ENCODE measurements at places on chromosomes 3 and 15.
A peak's percentile ranks its signal among the peaks of the same experiment; 100 is the strongest.

GRCh38 chr3:180804916-180805315 lies 107.6 kb upstream of the FXR1 start:
- peak; percentile 63 for DNase-seq

GRCh38 chr3:436053-436452 lies 239.5 kb downstream of the CHL1 start:
- no peak for DNase-seq

GRCh38 chr3:8366219-8366810 lies 135.3 kb upstream of the LMCD1 start:
- peak; percentile 21 for DNase-seq

DNA sequence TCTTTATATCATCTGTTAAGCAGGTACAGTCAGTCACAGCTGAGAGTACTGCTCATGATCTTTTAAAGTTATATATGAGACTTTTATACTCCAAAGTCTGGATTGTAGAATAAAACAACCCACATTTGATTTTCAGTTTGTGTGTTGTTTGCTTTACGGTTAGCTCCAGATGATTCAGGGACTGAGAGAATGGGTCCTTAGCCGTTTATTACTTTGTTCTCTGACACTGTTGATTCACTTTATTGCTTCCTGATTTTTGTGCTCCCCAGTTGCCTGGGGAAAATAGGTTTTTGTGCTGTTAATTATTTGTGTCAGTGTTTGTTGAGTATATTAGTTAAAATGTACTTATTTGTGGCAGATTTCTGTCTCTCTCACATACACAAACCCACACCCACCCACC lies 8.6 kb upstream of the EBLN2 start:
- DNase-seq = no peak

DNA sequence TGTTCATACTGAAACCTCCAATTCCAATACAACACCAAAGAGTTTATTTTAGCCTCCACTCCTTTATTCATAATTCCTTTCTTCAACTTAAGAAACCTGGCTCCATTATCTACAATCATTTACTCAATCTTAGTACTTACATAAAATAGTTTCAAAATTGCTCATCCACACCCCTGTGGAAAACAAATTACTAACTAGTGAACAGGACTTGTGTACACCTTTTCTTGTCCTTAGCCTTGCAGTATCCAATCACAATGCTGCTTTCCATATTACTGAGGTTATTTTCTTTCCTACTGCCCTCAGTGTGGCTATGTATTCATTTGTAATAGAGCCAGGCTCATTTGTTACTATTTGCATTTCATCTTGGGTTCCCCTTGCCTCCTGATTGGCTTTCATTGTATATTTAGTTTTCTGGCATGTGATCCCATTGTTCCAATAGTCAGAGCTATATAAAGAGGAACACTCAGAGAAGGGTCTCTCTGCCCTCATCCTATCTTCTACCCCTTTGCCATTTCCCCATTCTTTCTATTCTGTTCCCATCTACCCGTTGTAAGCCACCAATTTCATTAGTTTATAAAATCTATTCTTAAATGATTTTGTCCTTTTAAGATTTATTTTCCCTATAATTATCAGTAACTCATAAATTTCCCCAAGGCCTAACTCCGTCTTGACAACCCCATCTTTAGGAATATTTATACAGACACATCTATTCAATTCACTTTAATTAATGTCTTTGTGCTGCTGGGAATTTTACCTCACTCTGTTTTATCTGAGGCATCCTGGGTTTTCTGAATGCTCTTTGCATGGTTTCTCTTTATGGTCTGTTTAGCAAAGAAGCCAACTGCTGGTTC lies 67.9 kb upstream of the RBP1 start:
- no peak for DNase-seq

DNA sequence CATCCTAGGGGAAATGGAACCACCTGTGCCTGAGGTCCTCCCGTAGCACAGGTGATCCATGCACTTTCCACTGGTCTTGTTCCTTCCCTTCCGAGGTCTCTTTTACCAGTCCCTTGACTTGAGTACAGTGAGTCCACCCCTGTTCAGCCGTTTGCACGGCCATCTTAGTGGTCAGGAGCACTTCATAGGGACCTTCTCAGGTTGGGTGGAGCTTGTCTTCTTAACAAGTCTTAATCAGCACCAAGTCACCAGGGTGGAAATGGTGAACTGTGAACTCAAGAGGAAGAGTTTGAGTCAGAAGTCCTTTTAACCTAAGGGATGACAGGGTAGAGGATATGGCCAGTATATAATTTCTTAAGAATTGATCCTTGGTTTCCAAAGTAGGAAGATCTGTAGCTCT lies 21.4 kb downstream of the ARL8B start:
- no peak for DNase-seq

- no peak for DNase-seq
These were observed 455.5 kb downstream of the ERC2 start for GRCh38 chr3:56012721-56013120.

DNA sequence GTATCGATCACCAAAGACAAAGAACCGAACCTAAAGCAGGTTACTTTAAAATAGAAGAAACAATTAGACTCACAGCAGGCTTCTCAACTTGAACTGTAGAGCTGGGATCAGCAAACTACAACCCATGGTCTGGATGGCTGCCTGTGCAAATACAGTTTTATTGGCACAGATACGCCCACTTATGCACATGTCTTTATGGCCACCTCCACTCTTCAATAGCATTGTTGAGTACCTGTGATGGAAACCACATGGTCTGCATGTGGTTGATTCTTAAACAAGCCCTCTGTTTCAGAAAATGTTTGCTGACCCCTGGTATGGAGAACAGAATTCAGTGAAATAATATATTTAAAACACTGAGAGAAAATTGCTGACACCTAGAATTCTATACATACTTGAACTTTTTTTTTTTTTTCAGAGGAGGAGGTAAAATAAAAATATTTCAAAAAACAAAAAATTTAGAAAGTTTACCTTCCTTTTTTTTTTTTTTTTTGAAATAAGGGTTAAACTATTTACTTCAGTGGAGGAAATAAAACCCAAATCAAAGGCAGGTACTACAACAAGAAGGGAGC lies 263.8 kb upstream of the ATP10A start:
- no peak for DNase-seq

DNA sequence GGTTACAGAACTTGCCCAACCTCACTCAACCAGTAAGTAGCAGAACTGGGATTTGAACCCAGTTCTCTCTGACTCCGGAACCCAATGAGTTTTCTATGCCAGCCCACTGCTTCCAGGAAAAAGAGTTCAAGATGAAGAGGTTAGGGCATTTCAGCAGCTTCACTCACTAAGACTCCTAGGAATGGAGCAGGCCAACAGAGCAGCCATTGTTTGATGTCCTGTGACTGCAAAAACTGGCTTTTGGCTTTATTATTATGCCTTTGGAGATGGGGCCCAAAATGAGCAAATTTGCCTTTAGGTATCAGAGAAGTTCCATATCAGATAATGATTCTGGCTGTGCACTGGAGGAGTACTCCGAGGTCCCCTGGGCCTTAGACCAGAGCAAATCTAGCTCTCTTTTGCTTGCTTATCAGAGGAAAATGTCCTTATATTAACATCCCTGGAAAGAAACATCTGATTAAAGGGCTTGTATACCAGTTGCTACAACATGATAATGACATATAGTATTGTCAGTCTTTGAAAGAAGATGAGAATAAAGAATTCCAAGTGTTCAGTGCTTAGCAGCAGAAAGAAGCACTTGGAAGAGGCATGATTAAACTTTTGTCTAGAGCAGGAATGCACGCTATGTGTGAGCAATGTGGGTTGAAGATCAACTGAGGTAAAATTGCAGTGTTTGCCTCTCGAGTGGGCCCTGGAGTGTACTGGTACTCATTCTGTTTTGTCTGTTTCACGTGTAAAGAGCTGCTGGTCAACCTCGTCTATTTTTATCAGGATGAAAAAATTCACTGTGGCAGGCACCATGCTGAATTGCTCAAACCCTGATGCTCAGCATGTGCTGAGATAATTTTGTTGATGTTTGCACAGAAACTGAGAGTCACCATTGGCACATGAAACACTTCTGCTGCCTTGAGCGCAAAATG lies 21.8 kb upstream of the KLHL24 start:
- peak; percentile 33 for DNase-seq

GRCh38 chr3:129596194-129597086 lies 10.0 kb downstream of the PLXND1 start:
- DNase-seq = peak; percentile 97

DNA sequence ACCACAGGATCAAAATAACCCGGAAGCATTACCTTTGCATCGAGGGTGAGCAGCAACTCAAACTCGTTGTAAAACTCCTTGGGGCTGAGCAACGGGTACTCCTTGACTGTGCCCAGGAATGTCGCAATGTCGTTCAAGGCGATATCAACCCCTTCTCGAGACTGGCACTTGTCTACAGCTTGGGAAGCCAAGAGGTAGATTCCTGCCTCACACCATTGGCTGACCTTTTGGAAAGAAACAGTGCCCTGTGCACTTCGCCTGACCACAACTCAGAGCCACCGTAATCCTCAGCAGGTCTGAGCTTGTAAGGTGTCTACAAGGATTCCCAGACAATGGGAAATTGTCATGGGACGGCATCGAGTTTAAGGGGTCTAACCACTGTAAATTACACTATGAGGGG lies 43.9 kb downstream of the B3GNT5 start:
- DNase-seq = no peak

DNA sequence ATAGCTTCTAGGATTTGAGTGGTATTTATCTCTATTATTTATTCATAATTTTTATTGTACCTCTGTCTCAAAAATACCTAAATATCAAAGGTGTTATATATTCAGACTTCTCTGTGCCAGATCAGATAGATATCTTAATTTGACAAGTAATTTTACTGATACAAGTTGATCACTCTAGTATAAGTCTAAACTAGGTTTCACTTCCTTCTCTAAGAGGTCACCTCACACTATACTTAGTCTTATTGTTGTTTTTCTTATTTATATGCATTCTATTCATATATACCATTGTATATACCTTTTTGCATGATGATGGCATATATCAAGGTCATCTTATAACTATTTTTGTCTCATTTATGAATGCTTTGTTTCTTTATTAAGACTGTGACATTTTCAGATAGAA lies 26.4 kb upstream of the HGD start:
- no peak for DNase-seq

GRCh38 chr15:27784107-27784506 lies 315.0 kb downstream of the OCA2 start:
- no peak for DNase-seq

DNA sequence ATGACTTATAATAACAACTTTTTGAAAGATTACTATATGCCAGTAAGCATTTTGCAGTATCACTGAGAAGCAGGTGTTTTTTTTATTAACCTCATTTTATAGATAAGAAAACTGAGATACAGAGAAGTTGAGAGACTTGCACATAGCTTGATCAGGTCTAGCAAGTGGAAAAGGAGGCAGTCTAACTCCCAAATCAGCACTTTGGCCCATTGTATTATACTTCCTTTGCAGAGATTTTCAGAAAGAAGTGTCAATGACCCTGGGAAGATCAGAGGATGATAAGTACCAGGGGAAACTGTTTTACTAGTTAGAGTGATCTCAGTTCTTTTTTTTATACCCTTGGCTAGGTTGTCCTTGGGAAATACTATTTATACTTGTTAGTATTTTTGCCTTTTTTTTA lies 358.7 kb downstream of the SQOR start:
- no peak for DNase-seq

DNA sequence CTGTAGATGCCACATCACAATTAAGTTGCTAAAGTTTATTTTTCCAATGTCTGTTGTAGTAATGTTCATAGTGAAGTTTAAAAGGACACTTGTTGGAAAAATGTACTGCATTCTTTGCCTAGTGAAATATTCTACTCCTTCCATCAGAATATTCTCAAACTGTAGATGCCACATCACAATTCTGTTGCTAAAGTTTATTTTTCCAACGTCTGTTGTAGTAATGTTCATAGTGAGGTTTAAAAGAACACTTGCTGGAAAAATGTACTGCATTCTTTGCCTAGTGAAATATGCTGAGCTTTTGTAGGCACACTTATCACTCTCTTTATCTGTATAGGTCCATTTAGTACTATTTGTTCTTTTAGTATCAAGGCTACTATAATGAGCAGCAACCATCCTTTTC lies 836.1 kb downstream of the NAALADL2 start:
- DNase-seq = no peak

- no peak for DNase-seq
These were observed 46.9 kb upstream of the SLC7A14 start for GRCh38 chr3:170632780-170633179.

DNA sequence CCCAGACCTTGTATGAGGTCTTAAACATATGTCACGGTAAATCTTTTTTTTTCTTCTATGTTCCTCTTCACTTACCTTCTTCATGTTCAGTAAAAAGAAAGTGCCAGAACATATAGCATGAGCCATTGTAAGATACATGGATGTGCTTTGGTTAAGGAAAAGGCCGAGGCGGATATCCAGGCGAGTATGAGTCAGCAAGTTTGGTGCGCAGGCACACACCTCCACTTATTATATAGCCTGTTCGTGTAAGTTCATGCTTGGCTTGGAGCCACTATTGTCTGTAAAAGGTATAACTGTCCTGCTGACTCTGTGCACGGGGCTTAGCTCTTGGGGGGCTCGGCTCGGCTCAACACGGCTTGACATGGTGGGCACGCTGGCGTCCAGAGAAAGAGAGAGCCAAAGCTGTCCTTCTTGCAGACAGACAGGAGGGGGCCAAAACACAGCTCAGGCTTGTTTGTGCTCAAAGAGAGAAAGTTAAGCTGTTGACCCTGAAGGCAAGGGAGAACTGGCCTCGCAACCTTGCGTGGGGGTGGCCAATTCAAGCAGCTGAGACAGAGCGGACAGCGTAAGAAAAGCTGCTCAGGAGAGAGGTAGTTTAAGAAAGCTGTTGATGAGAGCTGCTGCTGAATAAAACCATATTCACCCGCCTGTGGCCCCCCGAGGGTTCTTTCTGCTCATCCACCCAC lies 251.2 kb downstream of the SLC9A9 start:
- no peak for DNase-seq

GRCh38 chr3:19866751-19867347 lies 67.2 kb downstream of the EFHB start:
- peak; percentile 73 for DNase-seq

GRCh38 chr15:39946862-39947261 lies 12.9 kb downstream of the EIF2AK4 start:
- no peak for DNase-seq

GRCh38 chr15:76191539-76192244 lies 119.6 kb downstream of the ETFA start:
- DNase-seq = no peak

- DNase-seq = no peak
These were observed 36.1 kb downstream of the CFAP44 start for GRCh38 chr3:113405180-113405579.

DNA sequence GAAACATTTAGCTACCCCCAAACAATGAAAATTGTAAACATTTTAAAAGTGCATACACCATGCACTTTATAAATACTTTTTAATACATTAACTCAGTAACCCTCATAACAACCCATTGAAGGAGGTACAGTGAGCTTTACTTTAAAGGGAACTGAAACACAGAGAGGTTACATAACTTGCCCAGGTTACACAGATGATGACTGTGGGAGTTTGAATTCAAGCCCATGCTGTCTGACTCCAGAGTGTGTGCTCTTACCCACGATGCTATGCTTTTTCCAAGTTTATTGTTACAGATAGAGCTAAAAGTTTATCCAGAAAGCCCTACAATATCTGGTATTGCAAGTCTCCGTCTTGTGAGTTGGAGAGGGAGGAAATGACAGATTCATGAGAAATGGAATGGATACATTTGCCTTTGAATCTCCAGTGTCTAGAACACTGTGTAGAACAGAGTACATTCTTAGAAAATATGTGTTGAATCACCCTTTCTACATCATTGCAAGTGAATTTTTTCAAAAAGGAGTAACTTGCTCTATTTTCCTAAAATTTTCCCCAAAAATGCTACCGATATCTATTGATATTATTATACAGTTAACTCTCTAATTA lies 428.3 kb downstream of the NAALADL2 start:
- no peak for DNase-seq

- no peak for DNase-seq
These were observed 42.4 kb upstream of the HERC1 start for GRCh38 chr15:63876085-63876662.
